Esophagus muscularis mucosa (tissue), 4 donors: ENCODE measurements at places on chromosomes 11 and 22.

- no peak for DNase-seq
Measured at GRCh38 chr11:129709801-129710398, 105.7 kb upstream of the TMEM45B start.

GRCh38 chr11:96061069-96061468 lies 137.2 kb upstream of the MTMR2 start:
- DNase-seq: no peak

DNA sequence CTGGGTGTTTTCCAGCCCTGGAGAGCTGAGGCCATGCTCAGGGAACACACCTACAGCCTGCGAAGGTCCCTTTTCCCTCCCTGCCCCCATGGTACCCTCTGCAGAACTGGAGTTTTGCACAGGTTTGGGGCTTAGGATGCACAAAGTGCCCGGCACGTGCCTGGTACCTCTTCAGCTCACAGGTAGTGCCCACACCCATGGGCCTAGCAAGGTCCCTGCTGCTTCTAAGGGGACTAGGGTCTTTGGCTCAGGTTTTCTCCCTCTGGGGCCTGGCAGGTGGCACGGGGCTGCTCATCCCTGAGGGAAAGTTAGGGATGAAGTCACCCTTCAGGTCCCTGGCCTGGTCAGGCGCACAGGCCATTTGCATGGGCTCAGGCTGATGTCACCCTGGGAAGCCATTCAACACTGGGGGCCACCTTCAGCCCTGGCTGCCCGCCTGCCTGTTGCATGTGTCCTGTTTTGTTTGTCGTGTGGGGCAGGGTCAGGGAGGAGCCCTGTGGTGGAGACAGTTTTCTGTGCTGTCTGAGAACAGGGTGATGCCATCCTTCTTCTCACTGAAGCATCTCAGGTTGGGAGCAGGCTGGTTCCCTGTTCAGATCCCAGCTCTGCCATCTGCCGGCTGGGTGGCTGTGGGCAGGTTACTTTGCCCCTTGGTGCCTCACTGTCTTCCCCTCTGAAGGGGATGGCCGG lies 68.3 kb upstream of the CRYBB3 start:
- DNase-seq: no peak

DNA sequence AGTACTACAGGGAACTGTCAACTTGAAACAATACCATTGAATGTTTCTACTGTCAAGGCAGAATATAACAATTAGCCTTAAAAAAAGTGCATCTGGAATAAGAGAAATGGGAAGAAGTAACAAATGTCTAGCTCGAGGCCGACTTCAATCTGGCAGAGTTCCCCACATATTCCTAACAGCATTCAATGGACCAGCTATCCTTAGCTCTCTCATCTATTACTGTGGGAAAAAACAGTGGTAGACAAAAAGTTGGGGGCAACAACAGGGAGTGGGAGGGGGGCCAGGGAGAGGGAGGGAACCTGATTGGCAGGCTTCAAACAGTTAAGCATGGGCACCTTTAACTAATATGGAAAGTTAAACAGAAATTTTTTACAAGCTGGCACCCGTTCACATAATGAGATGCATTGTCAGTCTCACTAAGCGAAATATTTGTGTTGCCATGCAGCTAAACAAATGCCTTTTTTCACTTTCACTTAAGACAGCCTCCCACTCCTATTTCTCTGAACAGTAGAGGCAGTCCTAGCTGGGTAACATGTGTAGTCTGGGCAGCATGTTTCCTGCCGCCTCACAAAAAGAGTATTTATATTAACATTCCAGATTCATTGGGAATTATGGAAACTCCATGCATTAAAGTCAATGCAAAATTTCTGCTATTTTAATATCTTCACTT lies 62.2 kb upstream of the SOX6 start:
- DNase-seq: no peak

- no peak for DNase-seq
Measured at GRCh38 chr11:86064220-86064803, 4.6 kb downstream of the PICALM start.

DNA sequence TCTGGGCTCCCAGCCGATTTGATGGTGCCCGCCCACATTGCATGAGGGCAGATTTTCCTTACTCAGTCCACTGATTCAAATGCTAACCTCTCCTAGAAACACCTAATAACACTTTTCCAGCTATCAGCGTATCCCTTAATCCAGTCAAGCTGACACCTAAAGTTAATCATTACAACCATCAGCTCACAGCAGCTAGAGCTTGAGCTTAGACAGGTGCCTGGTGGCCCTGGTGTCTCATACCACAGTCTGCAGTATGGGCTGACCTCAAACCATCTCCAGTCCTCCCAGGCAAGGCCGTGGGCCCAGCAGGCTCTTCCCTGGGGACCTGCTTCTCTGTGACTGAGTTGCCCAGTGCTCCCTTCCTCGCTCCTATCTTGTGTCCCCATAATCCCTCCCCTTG lies 174.4 kb upstream of the NECTIN1 start:
- DNase-seq: no peak

DNA sequence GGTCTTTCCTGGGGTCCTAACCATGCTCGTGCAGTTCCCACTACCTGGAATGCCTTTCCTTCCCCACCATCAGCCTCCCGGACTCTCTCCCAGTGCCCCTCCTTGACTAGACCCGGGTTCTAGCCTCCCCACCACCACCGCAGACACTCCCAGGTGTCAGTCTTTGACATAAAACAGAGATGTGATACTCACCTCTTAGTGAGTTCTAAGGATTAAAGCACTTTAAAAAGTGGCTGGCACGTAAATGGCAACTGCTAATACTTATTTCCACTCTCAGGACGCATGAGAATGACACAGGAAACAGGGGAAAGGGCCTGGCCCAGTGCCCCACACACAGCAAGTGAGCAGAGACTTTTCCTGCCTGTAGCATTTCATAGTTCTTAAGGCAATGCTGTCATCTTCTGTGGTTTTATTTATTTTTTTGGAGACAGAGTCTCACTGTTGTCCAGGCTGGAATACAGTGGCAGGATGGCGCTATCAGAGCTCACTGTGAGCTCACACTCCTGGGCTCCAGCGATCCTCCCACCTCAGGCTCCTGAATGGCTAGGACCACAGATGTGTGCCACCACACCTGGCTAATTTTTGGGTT lies 1.9 kb upstream of the SLC25A45 start:
- no peak for DNase-seq

DNA sequence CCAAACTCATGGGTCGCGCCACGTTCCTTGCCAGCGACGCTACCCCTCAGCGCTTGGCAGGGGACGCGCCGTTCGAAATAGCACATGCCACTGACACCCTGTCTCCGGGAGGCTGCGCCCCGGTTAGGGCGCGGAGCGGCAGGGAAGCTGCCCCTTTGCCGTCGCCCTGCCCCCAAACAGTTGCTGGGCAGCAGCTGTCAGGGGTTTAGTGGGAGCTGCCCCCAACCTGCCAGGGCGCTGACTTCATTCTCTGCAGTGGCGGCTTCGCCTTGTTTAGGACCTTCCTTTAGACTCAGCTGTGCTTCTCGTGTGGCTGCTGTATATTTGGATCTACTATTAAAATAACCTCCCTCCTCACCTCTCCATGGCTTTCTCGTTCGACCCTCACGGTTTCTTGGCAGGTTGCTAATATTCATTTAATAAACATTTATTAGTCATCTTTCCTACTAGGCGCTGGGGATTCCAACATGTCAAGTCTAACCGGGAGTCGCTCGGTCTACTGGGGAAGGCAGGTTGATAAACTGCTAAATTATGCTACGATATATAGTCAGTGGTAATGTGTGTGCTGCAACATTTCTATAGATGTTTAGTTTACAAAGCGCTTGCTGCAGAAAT lies 782 bp downstream of the TMEM109 start:
- DNase-seq: no peak

DNA sequence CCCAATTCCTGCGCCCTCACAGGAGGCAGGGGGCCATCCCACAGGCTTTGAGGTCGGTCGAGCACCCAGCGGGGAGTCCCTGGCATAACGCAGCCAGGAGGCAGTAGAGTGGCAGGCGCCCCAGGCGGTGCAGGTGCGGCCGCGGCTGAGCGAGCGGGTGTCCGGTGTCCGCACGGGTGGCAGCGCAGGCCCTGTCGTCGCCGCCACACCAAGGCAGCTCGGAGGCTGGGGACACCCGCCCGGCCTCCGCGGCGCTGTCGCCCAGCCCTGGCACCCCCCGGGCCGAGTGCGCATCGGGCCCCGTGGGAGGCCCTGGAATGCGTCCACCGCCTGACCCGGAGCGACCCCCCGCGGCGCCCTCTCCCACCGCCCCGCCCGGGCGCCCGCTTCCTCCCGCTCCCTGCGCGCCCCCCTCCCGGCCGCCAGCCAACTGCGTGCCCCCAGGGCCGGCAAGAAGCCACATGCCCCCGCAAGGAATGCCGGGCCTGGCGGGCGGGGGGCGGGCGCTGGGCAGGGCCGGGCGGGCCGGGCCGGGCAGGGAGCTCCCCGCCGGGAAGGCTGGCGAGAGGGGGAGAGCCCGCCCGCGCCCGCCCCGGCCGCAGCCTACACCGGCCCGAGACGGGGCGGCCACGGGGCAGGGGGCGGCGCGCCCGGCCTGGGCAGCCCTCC lies 33.9 kb downstream of the PRDM11 start:
- no peak for DNase-seq

GRCh38 chr22:20607157-20607907 lies 99.9 kb downstream of the MED15 start:
- no peak for DNase-seq

GRCh38 chr22:22770280-22770871 lies 117.2 kb upstream of the IGLL5 start:
- no peak for DNase-seq

DNA sequence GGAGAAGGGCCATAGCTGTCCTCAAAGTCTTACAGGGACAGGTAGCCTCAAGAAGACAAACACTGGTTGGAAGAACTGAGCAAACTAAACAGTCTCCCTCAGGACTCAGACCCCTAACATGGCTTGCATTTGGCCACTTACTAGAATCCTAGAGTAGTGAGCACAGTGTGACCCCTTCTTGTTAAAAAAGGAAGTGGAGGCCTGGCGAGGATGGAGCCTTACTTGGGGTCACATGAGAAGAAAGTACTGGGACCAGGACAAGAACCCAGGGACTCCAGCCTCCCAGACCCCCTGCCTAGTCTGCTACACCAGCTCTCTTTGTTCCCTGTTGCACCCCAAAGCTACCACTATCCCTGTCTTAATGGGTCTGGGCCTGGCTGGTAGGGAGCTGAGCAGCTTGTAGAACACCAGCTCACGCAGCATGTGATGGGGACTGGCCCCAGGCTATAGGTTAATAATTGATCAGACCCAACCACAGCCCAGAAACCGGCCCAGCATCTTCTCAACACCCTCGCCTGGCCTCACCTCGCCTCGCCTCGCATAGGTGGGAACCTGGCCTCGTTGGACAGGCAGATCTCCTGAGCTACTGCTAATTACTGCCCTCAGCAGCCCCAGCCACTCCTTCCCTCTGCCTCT lies 17.6 kb downstream of the DGAT2 start:
- DNase-seq: no peak

GRCh38 chr22:30289980-30290313 lies 642 bp upstream of the CASTOR1 start:
- DNase-seq: no peak

DNA sequence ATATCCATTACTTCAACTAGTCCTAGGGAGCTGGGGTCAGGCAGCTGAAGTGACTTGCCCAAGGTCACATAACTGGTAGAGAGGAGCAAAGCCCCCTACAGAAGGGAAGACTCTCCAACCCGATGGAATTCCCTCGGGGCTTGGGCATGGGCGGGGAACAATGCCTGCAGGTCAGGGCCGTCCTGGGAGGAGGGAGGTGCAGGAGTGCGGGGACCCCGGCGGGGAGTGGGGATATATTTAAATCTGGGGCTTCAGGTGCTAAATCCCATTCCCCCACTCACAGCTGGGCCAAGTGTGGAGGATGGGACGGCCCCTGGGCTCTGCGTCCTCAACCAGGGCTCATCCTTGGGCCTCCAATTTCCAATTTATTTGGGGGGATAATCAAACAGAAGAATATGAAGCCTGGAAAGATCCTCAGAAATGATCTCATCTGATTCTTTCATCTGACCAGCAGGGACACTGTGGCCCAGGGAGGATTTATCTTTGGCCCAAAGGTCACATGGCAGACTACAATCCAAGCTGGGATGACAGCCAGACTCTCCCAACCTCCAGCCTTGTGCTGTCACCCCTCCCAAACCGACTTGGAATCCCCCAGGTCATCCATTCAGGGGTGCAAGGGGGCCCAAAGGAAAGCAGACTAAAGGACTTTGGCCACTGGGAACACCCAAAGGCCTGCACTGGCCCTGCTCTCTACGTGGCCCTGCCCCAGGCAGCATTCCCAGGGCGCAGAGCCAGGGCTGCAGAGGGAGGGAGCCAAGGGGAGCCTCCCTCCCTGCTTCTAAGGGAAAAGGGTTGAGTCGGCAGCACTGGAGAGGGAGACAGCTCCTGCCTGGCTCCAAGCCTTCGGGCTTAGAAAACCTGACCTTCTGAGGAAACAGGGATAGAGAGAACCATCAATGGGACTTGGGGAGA lies 8.7 kb upstream of the C1QTNF6 start:
- no peak for DNase-seq

GRCh38 chr11:34565417-34566207 lies 52.0 kb upstream of the ELF5 start:
- DNase-seq: no peak
